ENCODE measurements at places on chromosomes 3 and 15. TPM values are rescaled to one million over a fixed set of nuclear protein-coding genes. Genes with fewer than 3 reads are reported as not detected.

The SAMMSON gene
- total RNA-seq = 0.43 TPM

DNA sequence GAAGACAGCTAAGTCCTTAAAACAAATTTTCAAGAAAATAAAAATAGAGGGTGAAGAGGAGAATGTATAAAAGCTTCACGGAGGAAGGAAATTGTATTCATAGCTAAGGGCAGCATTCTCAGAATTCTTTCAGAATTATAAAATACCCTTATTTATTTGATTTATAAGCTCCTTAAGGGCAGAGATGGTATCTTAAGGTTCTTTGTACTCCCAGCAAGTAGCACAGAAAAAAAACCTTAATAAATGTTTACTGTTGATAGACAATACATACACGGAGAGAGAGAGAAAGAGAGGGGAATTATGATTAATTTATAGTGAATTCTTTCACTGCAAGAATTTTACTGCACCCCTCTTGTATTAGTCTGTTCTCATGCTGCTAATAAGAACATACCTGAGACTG, 375.6 kb upstream of the CCDC54 start:
- no peak for DNase-seq

- DNase-seq = no peak
These were observed 2.0 kb downstream of the LYSMD2 start for GRCh38 chr15:51735228-51736010.

The CCR8 gene
- total RNA-seq = not detected

The OXTR gene
- total RNA-seq = 1.5 TPM

DNA sequence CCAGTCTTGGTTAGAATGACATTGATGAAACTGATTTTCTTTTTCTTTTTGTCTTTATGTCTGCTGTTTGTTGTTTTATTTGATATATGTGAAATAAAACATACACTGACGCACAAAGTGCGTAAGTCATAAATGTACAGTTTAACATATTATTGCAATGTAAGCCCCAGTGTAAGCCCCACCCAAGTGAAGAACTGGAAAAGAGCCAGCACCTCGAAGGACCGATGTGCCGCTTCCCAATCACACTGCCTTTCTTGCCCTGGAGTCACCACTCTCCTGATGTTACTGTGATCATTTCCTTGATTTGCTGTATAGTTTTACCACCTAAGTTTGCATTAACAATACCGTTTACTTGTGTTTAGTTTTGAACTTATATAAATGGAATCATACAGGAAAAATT, 128.4 kb upstream of the LPP start:
- DNase-seq = no peak

GRCh38 chr3:180329187-180329586, 272.8 kb upstream of the TTC14 start:
- no peak for DNase-seq

DNA sequence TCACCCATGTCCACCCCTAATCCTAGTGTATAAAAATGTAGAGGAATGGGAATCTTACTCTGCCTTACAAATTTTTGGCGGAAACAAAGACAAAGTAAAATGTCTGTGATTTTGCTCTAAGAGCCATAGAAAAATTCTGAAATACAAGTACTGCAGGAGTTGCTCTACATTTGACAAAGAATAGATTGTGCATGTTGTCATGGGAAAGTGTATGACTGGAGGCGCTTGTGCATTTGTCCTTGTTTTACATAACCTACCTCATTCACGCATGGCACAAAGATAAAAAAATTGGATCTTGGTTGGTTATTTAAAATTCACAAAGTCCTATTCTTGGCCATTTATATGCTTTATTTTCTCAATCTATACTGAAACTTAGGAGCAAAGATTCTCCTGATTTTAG, 2.0 kb upstream of the TUSC7 start:
- DNase-seq = no peak

The CSPG4 gene
- total RNA-seq = 16.9 TPM

DNA sequence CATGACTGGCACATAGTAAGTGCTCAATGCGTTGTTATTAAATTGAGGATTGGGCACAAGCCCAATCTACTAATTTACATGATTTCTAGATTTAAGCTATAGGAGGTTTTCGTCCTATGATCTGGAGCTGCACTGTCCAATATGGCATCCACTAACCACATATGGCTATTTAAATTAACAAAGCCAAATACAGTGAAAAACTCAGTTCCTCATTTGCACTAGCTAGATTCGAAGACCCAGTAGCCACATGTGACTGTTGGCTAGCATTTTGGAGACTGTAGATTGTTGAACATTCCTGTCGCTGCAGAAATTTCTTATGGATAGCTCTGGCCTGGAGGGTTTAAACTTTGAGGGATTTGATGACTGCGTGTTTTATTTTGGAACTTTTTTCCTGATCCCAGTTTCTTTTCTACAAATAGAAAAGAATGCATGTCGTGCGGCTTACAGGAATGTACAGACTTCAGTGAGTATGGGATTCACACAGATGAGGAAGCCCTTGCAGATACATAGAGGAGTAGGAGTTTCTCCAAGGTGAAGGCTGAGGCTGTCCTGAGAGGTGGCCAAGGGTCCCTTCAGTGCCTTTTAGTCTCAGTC, 82.8 kb downstream of the SLCO3A1 start:
- no peak for DNase-seq

DNA sequence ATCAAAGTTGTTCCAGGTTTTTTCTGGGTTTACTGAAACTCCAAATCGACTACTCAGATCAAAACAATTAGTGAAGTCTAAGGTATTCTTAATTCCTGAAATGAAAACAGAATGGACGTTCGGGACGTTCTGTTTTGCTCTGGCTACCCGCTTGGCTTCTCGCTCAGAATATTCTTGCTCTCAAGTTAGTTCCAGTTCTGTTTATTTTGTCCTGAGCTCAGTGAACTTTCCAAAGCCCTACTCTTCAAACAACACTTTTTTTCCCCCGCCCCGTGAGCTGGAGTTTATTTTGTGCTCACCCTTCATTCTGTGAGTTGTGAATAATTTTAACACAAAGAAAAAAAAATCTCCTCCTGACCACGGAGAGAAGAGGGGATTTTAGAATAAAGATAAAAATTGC, 72.6 kb downstream of the SAMMSON start:
- no peak for DNase-seq

The LAMB2 gene
- 96.4 TPM for total RNA-seq

The YEATS2 gene
- total RNA-seq = 44.4 TPM

GRCh38 chr3:56812754-56813652, 11.3 kb upstream of the ARHGEF3 start:
- peak; percentile 86 for DNase-seq

DNA sequence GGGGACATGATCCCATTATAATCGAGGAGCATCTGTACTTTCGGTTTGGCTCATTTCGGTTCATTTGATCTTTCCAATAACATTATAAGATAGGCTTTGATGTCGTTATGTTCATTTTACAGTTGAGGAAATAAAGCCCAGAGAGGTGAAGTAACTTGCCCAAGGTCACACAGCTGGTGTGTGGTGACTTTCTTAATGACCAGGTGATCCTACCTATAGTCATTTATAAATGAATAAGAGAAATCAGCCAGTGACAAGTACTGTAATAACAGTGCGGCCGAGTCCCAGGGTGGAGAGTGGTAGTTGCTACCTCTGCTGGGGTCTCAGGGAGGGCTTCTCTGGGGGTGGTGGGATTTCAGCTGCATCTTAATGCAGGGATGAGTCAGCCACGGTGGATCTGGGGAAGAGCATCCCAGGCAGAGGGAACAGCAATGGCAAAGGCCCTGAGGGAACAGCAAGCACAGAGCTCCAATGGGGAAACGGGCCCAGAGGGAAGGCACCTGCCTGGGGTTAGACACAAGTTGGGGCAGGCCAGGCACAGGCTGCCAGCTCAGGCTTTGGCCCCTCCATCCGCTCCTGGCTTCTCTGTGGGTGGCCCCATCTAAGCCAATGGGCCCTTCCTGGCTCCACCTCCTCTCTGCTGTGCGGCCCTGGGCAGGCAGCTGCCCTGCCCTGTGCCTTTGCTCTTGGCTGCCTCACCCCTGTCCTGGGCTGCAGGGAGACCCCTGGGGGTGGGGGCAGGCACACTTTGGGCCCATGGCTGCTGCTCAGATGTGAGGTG, 1.1 kb upstream of the FBLN2 start:
- no peak for DNase-seq

- no peak for DNase-seq
These were observed 74.3 kb downstream of the SIDT1 start for GRCh38 chr3:113606539-113607218.

DNA sequence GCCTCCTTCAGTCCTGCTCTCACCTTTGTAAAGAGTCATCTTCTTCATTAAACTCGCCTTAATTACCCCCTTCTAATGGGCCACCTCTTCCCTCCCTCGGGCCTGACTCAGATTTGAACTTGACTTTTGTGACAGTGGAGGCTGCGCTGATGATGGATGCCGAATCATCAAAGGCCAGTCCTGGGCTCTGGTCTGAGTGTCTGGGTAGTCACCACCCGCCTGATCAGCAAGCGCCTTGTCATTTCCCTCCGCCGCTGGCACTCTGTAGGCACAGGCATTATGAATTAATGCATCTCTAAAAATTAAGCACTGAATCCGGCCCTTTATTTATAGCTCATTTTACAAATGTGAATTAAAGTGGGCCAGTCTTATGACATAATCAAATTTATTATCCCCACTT, 116.7 kb upstream of the PROK2 start:
- DNase-seq = peak; percentile 10

DNA sequence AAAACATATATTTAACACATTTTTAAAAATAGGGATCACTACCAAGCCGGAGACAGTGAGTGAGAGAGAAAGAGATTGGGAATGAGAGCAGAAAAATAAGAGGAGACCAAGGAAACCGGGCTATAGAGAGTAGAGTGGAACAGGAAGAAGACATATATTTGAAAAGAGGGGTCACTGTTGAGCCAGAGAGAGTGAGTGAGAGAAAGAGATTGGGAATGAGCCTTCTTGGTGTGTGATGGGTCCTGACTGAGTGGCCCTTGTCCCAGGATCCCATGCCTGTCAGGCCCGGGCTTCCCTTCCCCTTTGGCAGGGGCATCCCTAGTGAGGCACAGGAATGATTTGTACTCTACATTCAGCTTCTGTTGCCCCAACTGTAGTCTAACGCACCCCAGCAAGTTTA, 646.6 kb downstream of the NTRK3 start:
- no peak for DNase-seq

GRCh38 chr3:15576475-15576874, 24.9 kb downstream of the HACL1 start:
- no peak for DNase-seq

DNA sequence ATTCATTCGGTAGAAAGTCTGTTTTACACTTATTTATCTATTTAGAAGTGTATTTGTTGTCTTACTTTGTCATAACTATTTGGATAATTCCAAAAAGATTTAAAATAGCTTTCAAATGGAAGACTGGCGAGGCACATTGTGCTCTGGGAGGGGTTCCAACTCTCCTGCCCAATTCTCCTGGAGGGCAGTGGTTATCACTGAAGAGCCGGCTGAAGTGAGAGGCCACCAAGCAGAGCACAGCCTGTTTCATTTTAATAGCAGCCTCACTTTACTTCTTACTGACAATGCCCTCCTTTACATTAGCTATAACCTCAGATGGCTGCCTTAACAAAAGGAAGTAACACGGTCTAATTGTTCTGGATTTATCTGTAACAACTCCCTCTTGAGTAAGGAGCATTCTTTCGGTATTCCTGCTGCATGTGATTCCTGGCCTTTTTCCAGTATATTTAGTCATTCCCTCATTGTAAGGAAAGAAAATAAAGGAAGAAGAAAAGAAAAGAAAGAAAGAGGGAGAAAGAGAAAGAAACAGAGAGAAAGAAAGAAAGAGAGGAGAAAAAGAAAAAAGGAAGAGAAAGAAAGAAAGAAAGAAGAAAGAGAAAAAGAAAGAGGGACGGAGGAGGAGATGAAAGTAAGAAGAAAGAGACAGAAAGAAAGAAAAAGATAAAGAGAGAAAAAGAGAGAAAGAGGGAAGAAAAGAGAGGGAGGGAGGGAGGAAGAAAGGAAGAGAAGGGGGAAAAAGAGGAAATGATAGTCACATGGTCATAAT, 339.8 kb upstream of the WNT5A start:
- no peak for DNase-seq

The ATP8B4 gene
- total RNA-seq = 0.60 TPM

The MAGI1 gene
- 15.2 TPM for total RNA-seq

GRCh38 chr3:151770956-151771355, 37.2 kb downstream of the AADACL2 start:
- no peak for DNase-seq

DNA sequence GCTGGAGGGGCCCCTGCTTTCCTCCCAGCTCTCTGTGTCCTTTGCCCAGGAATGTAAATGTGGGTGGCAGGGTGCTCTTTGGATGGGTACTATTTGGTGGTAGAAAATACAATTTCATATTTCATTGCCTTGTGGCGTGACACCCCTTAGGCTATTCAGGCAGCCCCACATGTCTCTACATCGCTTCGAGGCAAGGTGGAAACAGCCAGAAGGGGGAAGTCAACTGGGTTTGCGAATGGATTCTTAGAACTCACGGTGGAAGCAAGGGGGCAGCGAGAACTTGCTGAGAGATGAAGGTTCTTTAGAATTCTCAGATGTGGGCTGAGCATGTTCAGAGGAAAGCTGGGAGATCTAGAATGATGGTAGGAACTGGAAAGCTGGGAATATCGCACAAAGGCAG, 25.3 kb downstream of the PLA2G4D start:
- no peak for DNase-seq

The CXCR6 gene
- total RNA-seq = not detected

DNA sequence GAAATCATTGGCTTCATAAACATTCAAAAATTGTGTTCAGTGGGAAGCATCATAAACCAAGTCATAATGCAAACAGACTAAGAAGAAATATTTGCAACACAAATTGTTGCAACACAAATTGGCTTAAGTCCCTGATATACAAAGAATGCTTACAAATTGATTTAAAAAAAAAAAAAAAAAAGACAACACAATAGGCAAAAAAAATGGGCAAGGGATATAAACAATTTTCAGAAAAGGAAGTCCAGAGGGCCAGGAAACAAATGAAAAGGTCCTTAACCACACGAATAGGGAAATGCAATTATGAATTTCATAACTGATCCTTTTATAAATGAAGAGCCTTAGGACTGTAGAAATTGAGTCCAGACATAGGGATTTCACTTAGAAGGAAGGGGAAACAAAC, 98.9 kb downstream of the LRRK1 start:
- DNase-seq = no peak

DNA sequence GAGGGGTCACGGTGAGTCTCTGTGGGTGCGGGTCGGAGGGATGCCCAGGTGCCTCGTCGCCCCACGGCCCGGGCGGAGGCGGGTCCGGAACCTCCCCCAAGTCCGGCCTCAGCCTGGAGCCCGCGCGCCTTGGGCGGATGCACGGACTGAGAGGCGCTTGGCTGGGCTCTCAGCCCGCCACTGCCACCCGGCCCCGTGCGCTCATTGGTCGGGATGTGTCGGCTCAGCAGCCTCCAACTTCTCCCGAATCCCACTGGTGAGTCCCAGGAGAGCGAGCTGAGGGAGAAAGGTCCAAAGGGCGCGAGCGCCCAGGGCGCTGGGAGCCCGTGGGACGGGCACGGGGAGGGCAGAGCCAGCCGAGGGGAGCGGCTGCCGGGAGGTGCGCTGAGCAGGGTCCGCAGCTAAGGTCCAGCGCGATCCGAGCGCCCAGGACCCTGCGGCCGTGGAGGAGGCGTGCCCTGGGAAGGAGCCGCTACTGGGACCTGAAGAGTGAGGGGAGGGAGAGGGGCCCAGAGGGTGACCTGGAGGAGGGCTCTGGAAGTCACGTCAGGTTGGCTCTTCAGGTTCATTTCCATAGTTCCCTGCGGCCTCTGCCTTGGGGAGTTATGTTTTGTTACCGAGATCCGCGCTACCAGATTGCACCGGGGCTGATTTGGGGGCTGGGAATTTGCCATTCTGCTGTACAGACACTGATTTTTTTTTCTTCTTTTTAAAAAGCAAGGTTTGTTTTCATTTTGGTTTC, at the start of gene MME:
Gene MME, plus strand, starts transcription at position 574 of the 742 bp plus-strand sequence. CDS start 3,849 bp downstream, outside the sequence.
- peak; percentile 93 for DNase-seq

The TBC1D21 gene
- not detected for total RNA-seq

GRCh38 chr15:83127547-83128150, 20.2 kb downstream of the TM6SF1 start:
- no peak for DNase-seq

The SEMA3B gene
- 4.0 TPM for total RNA-seq

The MYL3 gene
- not detected for total RNA-seq
